ENCODE measurements at places on chromosomes 13 and 19. TPM values are rescaled to one million over a fixed set of nuclear protein-coding genes. Genes with fewer than 3 reads are reported as not detected.

USPL1 gene
- total RNA-seq = 21.7 TPM

ONECUT3 gene
- total RNA-seq = not detected

POSTN gene
- total RNA-seq = 26.4 TPM

IGLON5 gene
- total RNA-seq = not detected

GPR180 gene
- 15.7 TPM for total RNA-seq

UNC13A gene
- total RNA-seq = 0.16 TPM

AMER2 gene
- not detected for total RNA-seq

NCAN gene
- not detected for total RNA-seq

LILRB2 gene
- not detected for total RNA-seq

MISP gene
- under 0.01 TPM for total RNA-seq

NLRP9 gene
- not detected for total RNA-seq

ZNF284 gene
- 3.2 TPM for total RNA-seq

CAB39L gene
- total RNA-seq = 14.0 TPM

WASF3 gene
- 15.9 TPM for total RNA-seq

CD33 gene
- not detected for total RNA-seq

C13orf46 gene
- 1.3 TPM for total RNA-seq

FUT2 gene
- under 0.01 TPM for total RNA-seq

HIPK4 gene
- 0.49 TPM for total RNA-seq

CD22 gene
- total RNA-seq = not detected

DACT3 gene
- 9.7 TPM for total RNA-seq

RFPL4A gene
- not detected for total RNA-seq

ZNF221 gene
- total RNA-seq = 13.1 TPM

HCST gene
- not detected for total RNA-seq

ACER1 gene
- total RNA-seq = not detected

CLIP3 gene
- 22.8 TPM for total RNA-seq

CCDC9 gene
- total RNA-seq = 9.6 TPM

KIR3DL1 gene
- total RNA-seq = not detected

SAMD1 gene
- 18.9 TPM for total RNA-seq

FAM83E gene
- total RNA-seq = 1.3 TPM

PDE4C gene
- 0.16 TPM for total RNA-seq

SULT2A1 gene
- total RNA-seq = not detected

CDX2 gene
- not detected for total RNA-seq

LAIR1 gene
- not detected for total RNA-seq

ELSPBP1 gene
- total RNA-seq = not detected

ZNF560 gene
- 1.5 TPM for total RNA-seq

IZUMO4 gene
- total RNA-seq = 1.7 TPM

PLIN4 gene
- total RNA-seq = under 0.01 TPM

TLE5 gene
- 350 TPM for total RNA-seq

GARIN5A gene
- total RNA-seq = not detected

CPT1C gene
- 20.4 TPM for total RNA-seq

NPAS1 gene
- total RNA-seq = 0.61 TPM

ZNF112 gene
- 9.1 TPM for total RNA-seq

KCNJ14 gene
- total RNA-seq = 0.81 TPM

PSG11 gene
- not detected for total RNA-seq

USP12 gene
- 25.8 TPM for total RNA-seq

MEIOSIN gene
- not detected for total RNA-seq

RAB20 gene
- 3.6 TPM for total RNA-seq

PEPD gene
- total RNA-seq = 69.6 TPM

MAST1 gene
- total RNA-seq = 0.36 TPM

ZNF285 gene
- 2.9 TPM for total RNA-seq

GNG7 gene
- total RNA-seq = 0.36 TPM

ZNF99 gene
- total RNA-seq = not detected

ZNF626 gene
- 28.1 TPM for total RNA-seq

IRGC gene
- total RNA-seq = not detected

ZNF440 gene
- total RNA-seq = 10.4 TPM

Measured in hair follicle dermal papilla cell (primary cell).